Right ventricle myocardium superior (tissue), 1 donor: ENCODE measurements at places on chromosomes 1 and 21. TPM values are rescaled to one million over a fixed set of nuclear protein-coding genes. Genes with fewer than 3 reads are reported as not detected.
A peak's percentile ranks its signal among the peaks of the same experiment; 100 is the strongest.

GRCh38 chr1:235888119-235888643 lies 21.5 kb upstream of the LYST start:
- no peak for DNase-seq

The CHIA gene
- not detected for total RNA-seq

The RGS13 gene
- 0.30 TPM for total RNA-seq

The CCDC24 gene
- 0.86 TPM for total RNA-seq

DNA sequence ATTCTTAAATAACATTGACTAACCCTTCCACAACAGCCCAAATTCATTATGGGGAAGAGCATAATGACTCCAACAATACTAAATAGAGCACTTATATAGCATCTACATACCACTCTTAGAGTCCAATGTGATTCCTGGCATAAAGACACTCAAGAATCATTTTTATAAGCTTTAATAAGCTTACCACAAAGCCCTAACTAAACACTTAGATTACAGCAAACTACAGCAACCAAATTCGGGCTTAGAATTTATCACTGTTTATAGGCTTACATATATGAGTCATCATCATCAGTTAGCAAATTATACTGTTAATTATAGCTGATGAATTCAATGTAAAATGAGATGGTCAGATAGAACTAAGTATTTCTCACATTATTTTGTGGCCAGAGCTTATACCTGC lies 7.3 kb downstream of the SCYL3 start:
- DNase-seq: no peak

The FLG2 gene
- total RNA-seq: not detected

- DNase-seq: peak; percentile 47
These were observed 127.1 kb downstream of the C1orf21 start for GRCh38 chr1:184513966-184514365.

GRCh38 chr1:3691421-3692204 lies 39.3 kb downstream of the TP73 start:
- no peak for DNase-seq

DNA sequence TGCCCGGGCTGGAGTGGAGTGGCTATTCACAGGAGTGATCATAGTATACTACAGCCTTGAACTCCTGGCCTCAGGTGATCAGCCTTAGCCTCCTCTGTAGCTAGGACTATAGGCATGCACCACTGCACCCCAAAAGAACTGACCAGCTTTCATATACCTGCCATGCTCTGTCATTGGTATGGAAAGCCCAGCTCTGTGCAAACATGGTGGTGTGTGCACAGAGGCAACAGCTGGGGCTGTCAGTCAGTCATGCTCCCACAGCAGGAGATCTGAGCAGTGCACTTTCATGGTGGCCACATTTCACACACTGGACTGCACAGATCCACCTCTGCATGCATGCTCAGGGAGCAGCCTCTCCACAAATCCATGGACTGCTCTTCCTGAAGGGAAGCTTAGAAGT lies 8.8 kb upstream of the JAK1 start:
- DNase-seq: no peak

GRCh38 chr1:5481889-5482288 lies 510.3 kb downstream of the NPHP4 start:
- no peak for DNase-seq

The LDLRAD2 gene
- total RNA-seq: not detected

The SLAMF6 gene
- total RNA-seq: 0.30 TPM

DNA sequence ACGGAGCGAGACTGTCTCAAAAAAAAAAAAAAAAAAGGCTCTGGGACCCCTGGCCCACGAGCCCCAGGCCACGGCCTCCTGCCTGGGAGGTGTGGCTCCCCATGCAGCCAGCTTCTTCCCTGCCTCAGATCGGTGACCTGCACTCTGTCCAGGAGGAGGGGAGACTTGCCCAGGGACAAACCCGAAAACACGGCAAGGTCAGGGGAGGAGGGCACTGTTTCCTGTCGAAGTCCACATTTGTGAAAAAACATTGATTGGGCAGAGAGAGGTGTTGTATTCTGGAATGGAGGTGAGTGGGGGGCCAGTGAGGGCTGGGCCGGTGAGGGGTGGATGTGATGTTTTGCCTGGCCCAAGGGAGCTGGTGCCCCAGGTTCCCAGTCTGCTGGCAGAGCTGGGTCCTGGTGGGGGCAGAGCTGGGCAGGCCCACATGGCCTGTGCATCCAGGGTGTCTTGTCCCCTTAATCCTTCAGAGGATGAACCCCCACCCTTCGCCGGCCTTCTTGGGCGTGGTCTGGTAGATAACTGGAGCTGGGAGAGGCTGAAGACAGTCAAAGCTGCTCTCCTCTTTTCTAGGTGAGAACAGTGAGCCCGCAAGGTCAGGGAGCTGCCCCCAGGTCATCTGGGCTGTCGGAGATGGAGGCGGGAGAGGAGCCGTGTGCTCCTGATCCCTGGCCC lies 12.4 kb upstream of the FAAP20 start:
- no peak for DNase-seq

The THEM5 gene
- not detected for total RNA-seq

- DNase-seq: no peak
These were observed 49.7 kb downstream of the RAP1A start for GRCh38 chr1:111669268-111669667.

The ARHGAP29 gene
- 27.5 TPM for total RNA-seq

- no peak for DNase-seq
These were observed 55.0 kb downstream of the NTMT2 start for GRCh38 chr1:170200621-170201397.

- no peak for DNase-seq
These were observed 1.0 kb upstream of the DENND2D start for GRCh38 chr1:111201275-111202090.

The DIRAS3 gene
- total RNA-seq: 22.9 TPM

The KCNQ4 gene
- 2.6 TPM for total RNA-seq

- DNase-seq: no peak
These were observed 123.2 kb downstream of the DPYD start for GRCh38 chr1:97797403-97798183.

- no peak for DNase-seq
These were observed 110.5 kb downstream of the COLGALT2 start for GRCh38 chr1:183926983-183927382.

The ZSCAN20 gene
- total RNA-seq: 4.4 TPM
